ENCODE measurements at places on chromosomes 3 and 15. TPM values are rescaled to one million over a fixed set of nuclear protein-coding genes. Genes with fewer than 3 reads are reported as not detected.

GRCh38 chr15:62809968-62810260 is 232.6 kb upstream of the TPM1 start:
- no peak overlapping the region for H3K4me3 ChIP-seq
- H3K27me3 ChIP-seq, result peaks cover 1% of the 10 kb centered on the region
- H3K36me3 ChIP-seq, result no peaks in the 10 kb centered on the region
- peaks cover 3% of the 10 kb centered on the region for H3K4me1 ChIP-seq

GRCh38 chr3:56942523-56942922 is 117.9 kb upstream of the SPATA12 start:
- no peak overlapping the region for H3K27ac ChIP-seq
- peaks cover 12% of the 10 kb centered on the region for H3K36me3 ChIP-seq
- no peaks in the 10 kb centered on the region for H3K4me1 ChIP-seq
- H3K4me3 ChIP-seq, result no peak overlapping the region
- no peaks in the 10 kb centered on the region for H3K27me3 ChIP-seq

- H3K4me3 ChIP-seq, result no peak overlapping the region
- H3K4me1 ChIP-seq, result no peaks in the 10 kb centered on the region
- DNase-seq, result no peak
These were observed 29.1 kb downstream of the SSR3 start for GRCh38 chr3:156525808-156526207.

DNA sequence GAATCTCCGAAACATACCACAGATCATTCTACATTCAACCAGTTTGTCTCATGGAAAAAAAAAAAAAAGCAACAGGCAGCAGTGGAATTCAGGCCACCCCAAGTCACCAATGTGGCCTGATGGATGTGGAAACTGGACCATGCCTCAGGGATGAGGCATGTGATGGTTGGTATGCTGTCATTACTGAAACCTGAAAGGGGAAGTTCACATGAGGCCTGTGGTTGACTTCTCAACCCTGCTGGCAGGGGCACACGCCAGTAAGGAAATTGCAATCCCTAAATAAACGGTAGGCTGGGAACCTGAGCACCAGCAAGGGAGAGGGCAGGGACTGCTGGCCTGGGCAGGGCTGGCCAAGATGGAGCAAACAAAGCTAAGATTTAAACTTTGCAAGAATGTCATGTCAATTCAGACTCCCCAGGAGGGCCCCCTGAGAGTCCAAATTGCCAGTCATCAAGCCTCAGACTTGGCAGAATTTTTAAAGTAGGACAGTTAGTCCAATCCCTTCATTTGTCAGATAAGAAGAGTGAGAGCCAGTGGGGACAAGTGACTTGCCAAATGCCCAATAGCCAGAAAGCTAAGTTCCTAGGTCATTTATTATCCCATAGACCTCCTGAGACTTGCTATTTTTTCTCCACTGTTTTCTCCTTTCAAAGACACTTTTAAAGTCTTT is 310.4 kb downstream of the ERC2 start:
- no peak overlapping the region for H3K4me3 ChIP-seq
- peaks cover 5% of the 10 kb centered on the region for H3K36me3 ChIP-seq
- H3K27ac ChIP-seq, result no peak overlapping the region

DNA sequence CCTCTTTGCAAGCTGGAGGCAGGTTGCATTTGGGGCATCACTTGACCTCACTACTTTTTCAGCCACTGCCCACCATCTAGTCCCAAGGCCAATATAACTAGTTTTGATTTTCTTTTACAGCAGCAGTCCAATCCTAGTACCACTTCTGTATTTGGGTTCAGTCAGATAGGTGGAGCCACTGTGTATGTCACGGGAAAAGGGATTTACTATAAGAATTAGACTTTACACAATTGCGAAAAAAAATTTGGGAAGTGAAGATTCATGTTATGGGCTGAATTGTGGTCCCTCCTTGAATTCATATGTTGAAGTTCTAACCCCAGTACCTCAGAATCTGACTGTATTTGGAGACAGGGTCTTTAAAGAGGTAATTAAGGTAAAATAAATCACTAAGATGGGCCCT is 37.4 kb upstream of the NMNAT3 start:
- no peak for DNase-seq
- no peak overlapping the region for H3K4me3 ChIP-seq

- H3K36me3 ChIP-seq, result no peaks in the 10 kb centered on the region
- no peak for DNase-seq
- H3K4me3 ChIP-seq, result no peak overlapping the region
These were observed 9.2 kb upstream of the STT3B start for GRCh38 chr3:31523543-31523942.

DNA sequence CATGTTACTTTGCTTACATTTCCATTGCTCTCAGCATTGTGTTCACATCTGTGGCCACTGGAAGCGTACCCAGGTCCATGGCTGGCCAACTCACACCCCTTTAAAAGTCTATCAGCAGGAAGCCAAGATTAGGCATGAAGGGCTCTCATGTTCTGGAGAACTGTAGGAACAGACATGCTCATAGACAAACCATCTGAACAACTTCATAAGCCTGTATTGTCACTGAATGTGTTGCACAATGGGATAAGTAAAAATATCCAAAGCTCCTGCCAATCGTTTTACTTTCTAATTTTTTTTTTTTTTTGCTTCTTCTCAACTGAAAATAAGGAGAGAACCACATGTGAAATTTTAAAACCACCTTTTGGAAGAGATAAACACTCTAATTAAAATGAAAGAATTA is 6.4 kb downstream of the RPLP1 start:
- H3K4me3 ChIP-seq, result no peak overlapping the region
- no peak for DNase-seq
- H3K27ac ChIP-seq, result no peak overlapping the region
- peaks cover 2% of the 10 kb centered on the region for H3K27me3 ChIP-seq
- H3K36me3 ChIP-seq, result peaks cover 12% of the 10 kb centered on the region
- peaks cover 10% of the 10 kb centered on the region for H3K4me1 ChIP-seq

- DNase-seq, result no peak
- H3K27ac ChIP-seq, result peak overlapping the region; percentile 68
- H3K4me1 ChIP-seq, result peaks cover 33% of the 10 kb centered on the region
- peaks cover 22% of the 10 kb centered on the region for H3K36me3 ChIP-seq
These were observed 57.2 kb upstream of the MCF2L2 start for GRCh38 chr3:183485585-183485984.

DNA sequence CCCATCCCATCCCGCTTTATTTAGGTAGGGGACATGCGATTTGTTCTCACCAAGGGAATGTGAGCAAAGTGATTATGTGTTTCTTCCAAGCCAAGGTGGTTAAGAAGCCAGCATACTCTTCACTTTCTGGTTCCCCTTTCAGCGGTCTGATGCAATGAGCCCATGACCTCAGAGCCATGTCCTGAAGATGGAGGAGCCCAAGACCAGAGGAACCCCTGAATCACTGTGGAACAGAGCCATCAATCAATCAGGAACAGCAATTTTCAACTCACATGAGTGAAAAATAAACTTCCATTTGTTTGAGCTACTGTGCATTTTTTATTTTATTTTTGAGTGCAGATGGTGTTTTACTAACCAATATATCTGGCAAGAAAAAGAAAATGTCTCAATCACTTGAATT is 10.8 kb downstream of the THRB start:
- DNase-seq, result no peak
- H3K27me3 ChIP-seq, result peaks cover 2% of the 10 kb centered on the region
- no peaks in the 10 kb centered on the region for H3K36me3 ChIP-seq
- no peak overlapping the region for H3K4me3 ChIP-seq
- H3K27ac ChIP-seq, result no peak overlapping the region
- no peaks in the 10 kb centered on the region for H3K4me1 ChIP-seq

DNA sequence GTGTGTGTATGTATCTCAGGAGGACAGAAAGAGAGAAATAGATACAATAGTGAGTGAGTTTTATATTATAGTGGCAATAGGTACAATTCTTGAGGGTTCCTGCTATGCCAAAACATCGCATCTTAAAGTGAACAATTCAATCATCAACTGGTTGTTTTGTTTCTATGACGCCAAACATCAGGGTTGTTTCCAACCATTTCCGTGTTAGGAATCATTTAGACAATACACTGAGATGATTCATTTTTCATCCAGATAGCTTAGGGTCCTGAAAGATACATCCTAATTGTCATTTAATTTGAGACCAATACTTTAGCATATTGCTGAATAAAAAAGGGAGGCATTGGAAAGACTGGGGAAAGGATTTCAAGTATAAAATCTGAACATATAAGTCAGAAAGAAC is 472.2 kb downstream of the MCTP2 start:
- H3K4me3 ChIP-seq, result no peak overlapping the region
- H3K27ac ChIP-seq, result no peak overlapping the region
- H3K4me1 ChIP-seq, result no peaks in the 10 kb centered on the region
- H3K36me3 ChIP-seq, result no peaks in the 10 kb centered on the region

Gene IGSF10
- total RNA-seq, result 4.1 TPM

Gene SFMBT1
- total RNA-seq, result 5.8 TPM

Gene ADCY5
- total RNA-seq, result 1.0 TPM

Gene QRICH1
- total RNA-seq, result 136 TPM

Gene YEATS2
- 65.1 TPM for total RNA-seq

Gene PDZRN3
- total RNA-seq, result 1.3 TPM

Gene CLDN18
- total RNA-seq, result not detected

Gene ACOX2
- 1.1 TPM for total RNA-seq

Gene SSR3
- 148 TPM for total RNA-seq

Gene FRMD5
- total RNA-seq, result 0.54 TPM

Measured in endothelial cell (in vitro differentiated cells).